ENCODE measurements at places on chromosomes 3 and 15.

GRCh38 chr15:95261546-95261945, 1030.2 kb downstream of the MCTP2 start:
- DNase-seq, result no peak

DNA sequence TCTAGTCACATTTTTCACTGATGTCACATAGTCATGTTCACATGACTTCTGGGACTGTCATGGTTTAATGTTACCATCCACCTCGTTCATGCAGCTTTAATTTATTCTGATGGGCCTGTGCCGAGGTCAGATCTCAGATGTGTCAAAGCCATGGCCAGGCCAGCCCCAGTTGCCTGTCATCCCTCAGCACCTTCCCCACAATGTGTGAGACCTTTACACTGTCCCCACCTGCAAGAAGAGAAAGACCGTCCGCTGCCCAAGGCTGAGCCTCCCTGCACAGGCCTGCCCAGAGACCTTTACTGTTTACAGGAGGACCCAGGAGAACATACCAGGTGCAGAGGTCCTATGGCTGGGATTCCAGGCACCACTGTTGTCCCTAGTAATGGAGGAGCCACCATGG, 12.8 kb upstream of the KLF15 start:
- DNase-seq, result no peak

DNA sequence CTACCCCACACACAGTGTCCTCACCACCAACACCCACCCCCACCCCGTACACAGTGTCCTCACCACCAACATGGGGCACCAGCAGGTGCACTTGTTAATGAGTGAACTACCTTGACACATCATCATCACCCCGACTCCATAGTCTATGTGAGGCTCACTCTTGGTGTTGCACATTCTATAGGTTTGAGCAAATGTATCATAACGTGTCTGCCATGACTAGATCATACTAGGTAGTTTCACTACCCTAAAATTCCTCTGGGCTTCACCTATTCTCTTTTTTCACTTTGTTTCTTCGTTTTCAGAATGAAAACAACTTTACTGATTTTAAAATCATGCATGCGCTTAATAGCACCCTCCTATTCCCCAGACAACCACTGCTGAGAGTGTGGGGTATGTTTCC, 102.6 kb upstream of the SLC6A6 start:
- no peak for DNase-seq

DNA sequence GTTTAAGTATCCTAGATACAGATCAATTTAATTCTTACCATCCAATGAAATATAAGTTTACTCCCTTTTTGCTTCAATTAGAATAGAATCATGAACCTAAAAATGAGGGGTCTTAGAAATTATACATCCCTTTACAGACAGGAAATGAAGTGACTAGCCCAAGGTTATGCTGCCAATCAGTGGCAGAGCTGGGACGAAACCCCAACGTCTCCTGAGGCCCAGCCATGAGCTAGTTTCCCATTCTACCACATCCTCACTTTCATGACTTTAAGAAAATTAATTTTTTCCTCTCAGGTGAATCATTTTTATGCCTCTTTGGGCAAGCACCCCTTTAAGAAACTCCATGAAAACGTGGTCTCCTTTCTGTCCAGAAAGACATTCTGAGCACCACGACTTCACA, 11.2 kb downstream of the LRIG1 start:
- no peak for DNase-seq

DNA sequence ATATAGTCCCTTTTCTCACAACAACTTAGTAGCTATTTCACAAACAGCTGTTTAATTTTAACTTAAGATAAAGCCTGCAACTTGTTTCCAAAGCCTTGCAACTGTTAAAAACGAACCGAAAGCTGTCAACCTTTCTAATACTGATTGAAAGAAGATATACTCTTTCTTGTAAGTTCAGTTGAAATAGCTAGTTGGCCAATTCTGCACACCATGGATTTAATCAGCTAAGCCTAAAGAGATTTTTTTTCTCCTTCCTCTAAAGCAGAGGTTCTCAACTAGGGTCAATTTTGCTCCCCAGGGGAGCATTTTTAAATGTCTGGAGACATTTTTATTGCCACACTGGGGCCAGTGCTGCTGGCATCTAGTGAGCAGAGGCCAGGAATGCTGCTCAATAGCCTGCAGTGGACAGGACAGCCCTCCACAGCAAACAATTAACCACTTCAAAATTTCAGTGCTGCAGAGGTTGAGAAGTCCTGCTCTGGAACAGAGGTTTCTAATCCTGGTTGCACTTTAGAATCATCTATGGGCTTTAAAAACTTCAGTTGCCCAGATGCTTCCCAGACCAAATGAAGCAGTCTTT, 26.2 kb downstream of the MINDY4B start:
- no peak for DNase-seq

GRCh38 chr3:9209777-9210176, 39.7 kb downstream of the SRGAP3 start:
- no peak for DNase-seq

GRCh38 chr3:140529096-140529495, 148.8 kb upstream of the TRIM42 start:
- DNase-seq, result no peak

DNA sequence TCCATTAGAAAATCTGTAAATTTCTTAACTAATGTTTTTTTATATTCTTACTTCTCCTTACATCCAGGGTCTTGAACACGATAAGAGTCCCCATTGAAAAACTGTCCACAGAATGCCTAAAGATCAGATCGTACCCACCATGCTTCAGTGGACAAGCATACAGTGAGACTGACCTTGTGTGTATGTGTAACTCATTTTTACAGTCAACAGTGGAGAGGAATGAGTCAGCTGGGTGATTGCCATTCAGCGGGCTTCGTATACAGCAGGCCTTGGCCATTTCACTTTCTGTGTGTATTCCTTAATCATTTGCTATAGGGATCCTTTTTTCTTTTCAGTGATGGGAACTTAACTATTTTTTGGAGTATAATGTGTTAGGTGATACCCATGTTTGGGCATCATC, 10.6 kb downstream of the PARP14 start:
- no peak for DNase-seq

DNA sequence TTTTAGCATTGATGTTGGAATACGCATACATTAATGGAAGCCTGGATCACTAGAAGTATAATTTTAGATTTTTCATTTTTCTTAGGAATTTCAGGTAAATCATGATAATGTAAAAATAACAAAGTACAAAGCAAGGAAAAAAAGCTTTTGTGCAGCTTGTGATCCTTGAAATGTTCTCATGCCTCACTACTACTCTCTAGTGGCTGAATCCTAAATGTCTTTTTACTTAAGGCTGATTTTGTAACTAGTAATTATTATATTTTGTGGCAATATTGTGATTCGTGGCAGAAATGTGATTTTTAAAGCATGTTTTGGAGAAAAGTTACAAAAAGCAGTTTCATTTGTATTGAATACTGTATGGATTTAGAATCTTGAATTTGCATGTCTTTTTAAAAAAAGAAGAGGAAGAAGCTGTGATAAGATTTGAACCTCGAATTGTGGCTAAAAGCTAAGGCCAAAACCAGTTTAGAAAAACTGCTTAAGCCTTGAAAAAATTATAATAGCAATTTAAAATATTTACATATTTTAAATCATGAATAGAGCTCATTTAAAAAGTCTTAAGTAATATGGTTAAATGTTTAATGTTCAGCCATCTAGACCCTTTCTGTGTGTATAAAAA, 39.0 kb downstream of the U2SURP start:
- DNase-seq, result no peak

- DNase-seq, result no peak
Measured at GRCh38 chr3:20052851-20053250, 12.6 kb downstream of the KAT2B start.

- DNase-seq, result peak; percentile 33
Measured at GRCh38 chr15:52558196-52558595, 10.6 kb downstream of the ARPP19 start.

DNA sequence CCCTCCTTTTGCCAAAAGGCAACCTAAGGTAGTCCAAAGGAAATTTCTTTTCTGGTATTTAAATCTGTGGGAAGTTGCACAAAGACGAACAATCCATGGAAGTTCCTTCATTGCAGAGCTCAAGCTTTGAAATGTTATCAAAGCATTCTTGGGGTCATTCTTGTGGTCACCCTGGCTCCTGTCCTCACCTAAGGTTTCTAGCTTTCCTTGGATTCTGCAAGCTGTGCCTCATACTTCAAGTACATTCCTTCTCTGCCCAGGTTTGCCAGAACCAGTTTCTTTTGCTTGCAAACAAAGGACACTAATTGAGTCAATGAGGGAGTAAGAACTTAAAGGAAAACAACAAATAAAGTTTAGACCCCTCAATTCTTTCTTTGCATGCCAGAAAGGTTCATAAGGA, 329.8 kb upstream of the PDZRN3 start:
- no peak for DNase-seq

DNA sequence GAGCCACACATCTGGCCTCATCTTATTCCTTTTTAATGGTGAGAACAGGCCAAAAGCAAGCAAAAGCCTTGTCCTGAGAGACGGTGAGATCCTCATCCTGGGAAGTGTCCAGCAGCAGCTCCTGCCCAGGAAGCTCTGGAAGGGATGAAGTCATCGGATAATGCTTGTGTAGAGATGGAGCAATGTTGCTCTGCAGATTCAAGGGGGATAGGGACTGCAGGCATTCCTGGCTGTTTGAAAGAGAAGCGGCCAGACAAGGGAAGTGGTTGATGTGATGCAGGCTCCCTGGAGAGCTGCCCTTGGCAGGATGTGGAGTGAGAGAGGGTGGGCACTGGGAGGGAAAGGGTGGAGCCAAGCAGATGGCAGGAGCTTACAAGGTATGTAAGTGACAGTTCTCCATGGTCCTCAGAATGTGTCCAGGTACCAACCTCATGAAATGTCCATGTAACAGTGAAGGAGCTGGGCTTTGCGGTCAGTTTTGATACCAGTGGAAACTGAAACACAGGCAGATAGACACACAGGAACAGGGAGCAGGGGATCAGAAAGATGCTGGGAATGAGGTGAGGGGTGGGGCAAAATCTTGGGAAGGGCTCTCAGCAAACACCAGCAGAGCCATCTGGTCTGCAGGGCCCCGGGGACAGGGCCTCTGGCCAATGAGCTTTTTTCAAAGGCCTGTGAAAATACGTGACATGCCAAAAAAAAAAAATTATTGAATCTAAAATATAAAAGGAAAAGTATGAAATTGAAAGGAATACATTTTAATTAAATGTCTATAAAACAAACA, 32.2 kb upstream of the LACTB start:
- no peak for DNase-seq

- DNase-seq, result no peak
Measured at GRCh38 chr3:173588556-173588955, 191.0 kb downstream of the NLGN1 start.

GRCh38 chr15:51380999-51381806, 39.7 kb downstream of the GLDN start:
- DNase-seq, result no peak

DNA sequence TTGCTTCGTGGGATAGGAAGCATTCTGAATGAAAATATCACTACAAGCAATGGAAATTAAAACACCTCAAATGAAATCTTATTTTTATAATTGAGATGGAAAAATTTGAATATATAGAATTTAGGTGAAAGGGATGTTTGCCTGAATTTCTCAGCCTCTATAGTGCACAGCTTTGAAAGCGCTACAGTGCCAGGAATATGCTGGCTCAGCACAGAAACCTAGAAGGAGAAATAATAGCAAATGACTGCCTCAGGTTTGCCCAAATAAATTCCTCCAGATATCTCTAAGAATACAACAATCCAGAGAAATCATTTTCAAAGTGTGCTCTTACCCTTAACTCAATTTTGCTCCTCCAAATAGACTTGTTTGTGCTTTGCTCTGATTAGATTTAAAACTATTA, 141.1 kb upstream of the ZNF385D start:
- no peak for DNase-seq

GRCh38 chr3:170469151-170470062, 50.7 kb downstream of the CLDN11 start:
- no peak for DNase-seq

- no peak for DNase-seq
Measured at GRCh38 chr3:142180761-142181362, 31.5 kb upstream of the TFDP2 start.

GRCh38 chr3:4835616-4836043, 143.6 kb upstream of the BHLHE40 start:
- no peak for DNase-seq

DNA sequence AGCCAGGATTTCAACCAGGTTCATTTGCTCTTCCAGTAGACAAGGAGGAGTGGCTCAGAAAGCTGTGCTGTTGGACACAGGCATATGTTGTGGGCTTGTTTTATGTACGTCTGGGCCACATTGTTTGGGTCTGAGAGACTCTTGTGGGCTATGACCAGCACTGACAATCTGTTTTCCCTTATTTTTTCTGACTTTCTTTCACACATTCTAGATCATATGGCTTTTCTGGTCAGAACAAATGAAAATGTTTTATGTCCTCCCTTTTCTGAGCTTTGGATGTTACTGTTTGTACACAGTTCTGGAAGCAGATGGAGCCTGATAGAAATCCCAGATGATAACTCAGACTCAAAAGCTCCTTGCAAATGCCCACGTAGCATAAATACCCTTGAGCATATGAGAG, 85.8 kb upstream of the RGMA start:
- no peak for DNase-seq

GRCh38 chr3:157544501-157545130, 41.4 kb upstream of the VEPH1 start:
- no peak for DNase-seq

GRCh38 chr3:10443272-10444109, 61.9 kb downstream of the ATP2B2 start:
- no peak for DNase-seq
